Stimulated activated CD8-positive, alpha-beta memory T cell treated with anti-CD3 and anti-CD28 coated beads, Interleukin-4, amount 100 ng/mL, for 1 hour (primary cell): ENCODE measurements at places on chromosomes 4 and X.

DNA sequence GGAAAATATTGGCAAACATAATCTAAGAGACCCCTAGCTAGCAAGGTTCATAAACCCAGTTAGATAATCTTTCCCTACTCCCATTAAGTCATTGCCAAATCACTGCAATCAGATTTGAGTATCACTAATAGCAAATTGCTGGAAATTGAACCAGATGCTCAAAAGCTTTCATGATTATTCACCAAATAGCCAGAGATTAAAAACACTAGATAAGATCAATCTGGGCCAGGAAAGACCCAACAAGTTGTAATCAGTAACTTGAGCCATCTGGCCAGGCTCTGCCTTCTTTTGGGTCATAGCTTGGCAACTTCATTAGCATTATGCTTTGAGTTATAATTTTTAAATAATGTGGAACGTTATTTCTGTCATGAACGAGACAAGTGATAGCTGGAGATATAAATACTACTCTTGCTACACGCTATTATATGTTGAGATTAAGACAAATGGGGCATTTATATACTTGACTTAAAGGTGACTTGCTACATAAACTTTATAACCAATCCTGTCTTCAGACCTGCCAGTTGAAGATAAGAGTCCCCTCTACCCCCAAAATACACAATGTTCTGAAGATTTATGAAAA, 196.6 kb upstream of the EDNRA start:
- no peak for DNase-seq

DNA sequence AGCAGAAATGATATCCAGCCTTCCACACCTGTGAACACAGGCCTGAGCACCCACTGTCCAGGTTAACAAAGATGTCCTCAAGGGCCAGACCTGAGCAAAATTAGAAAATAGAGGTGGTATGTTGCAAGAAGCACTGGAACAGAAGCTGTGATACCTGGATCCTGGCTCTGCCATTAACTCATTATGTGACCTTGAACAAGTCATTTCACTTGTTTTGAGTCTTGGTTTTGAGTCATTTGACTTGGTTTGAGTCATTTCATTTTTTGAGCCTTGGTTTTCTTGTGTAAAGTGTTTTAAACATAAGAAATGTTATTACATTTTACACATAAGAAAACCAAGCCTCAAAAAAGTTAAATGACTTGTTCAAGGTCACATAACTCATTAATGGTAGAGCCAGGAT, 2.9 kb upstream of the NWD2 start:
- DNase-seq, result no peak

- DNase-seq, result no peak
Measured at GRCh38 chrX:9899640-9900111, 67.5 kb upstream of the CLDN34 start.

DNA sequence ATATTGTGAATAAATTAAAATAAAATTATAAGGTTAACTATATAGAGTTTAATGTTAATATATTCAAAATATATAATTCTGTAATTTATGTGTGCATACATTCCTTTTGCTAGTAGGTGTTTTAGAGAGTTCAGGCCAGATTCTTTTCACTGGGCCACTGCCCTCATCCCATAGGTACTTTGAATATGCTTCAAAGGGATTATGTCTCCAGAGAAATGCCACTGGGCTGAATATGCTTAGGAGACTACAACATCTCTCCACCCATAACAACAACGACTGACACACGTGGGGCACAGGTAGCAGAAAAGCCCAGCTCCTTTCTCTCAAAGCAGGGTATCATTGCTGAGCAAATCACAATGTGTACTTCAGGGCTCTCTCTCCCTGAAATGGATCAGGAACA, 290.9 kb upstream of the TACR3 start:
- no peak for DNase-seq

- DNase-seq, result no peak
Measured at GRCh38 chr4:119138046-119138445, 2.4 kb downstream of the MYOZ2 start.

GRCh38 chr4:185405296-185405999, 8.8 kb downstream of the ANKRD37 start:
- no peak for DNase-seq

GRCh38 chr4:108700081-108700757, 49.8 kb downstream of the OSTC start:
- DNase-seq, result no peak

DNA sequence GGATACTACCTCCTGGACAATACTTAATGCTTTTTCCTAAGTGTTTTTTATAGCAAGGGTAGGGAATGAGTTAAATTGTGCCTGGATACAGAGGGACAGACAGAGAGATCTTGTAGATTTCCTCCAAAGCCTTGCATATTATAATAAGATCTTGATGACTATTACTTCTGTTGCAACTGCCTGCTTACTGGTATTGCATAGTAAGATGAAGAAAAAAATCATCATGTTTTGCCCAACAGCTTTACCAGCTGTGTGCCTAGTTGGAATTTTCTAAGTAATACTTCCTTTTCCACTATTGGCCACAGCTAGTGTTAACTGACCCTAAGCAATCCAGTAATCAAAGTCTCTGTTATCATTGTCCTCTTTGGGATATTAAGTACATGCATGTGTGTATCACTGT, 139.0 kb downstream of the DCK start:
- DNase-seq, result no peak

DNA sequence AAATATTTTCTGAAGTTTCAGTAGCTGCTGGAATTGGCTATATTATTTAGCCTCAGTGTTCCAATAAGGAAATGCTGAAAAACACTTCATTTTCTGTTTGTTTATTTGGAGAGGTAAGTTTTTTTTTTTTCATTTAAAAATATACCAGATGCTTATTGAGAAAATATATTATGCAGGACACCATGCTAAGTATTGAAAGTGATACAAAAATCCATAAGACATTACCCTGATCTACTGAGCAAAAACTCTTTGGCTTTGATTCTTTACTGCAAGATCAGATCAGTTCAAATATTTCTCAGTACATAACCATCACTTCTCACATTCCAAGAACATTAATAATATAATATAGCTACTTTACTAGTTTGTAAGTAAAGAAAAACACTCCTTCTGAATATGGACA, 123.4 kb upstream of the PACRGL start:
- no peak for DNase-seq
